ENCODE measurements at places on chromosomes 11 and 22.

GRCh38 chr22:39243439-39244135, 1.2 kb downstream of the PDGFB start:
- no peak for DNase-seq

GRCh38 chr11:46918788-46919513, 601 bp upstream of the LRP4 start:
- DNase-seq = no peak

GRCh38 chr11:12871788-12872321, 137.3 kb upstream of the RASSF10 start:
- DNase-seq = no peak

DNA sequence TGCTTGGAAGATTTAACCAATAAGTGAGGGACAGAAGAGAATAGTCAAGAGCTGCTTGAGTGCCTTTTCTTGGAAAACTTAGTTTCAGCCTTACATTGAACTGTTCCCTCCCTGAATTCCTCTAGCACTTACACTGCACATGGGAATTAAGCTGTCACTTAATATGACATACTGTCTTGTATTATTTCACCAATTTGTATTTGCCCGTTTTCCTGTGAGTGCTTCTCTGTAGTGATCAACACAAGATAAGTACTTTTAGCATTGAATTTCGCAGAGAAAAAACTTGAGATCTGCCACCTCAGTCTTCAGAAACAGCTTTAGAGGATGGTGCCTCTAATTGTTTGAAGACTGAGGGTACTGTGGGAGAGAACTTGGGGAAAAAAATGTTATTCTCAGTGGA, 3.7 kb downstream of the SPCS2 start:
- DNase-seq = no peak

DNA sequence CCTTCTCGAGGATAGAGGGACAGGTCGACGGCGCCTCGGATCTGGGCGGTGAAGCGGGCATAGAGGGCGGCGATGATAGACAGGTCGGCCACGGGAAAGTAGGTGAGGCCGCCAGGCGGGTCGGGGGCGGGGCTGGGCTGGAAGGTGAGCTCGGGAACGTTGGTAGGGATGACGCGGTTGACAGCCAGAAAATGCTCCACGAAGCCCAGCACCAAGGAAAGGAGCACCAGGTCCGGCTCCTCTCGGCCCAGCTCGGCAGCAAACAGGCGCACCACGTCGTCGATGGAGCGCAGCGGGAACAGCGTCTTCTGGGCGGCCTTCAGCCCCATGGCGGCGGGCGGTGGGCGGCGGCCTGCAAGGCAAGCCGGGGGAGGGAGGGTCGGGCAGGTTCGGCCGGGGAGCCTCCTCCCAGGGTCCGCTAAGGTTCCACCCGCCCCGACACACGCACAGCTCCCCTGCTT, 540 bp downstream of the MEN1 start:
- peak; percentile 34 for DNase-seq

- no peak for DNase-seq
Observed at GRCh38 chr11:91984033-91984584, 240.5 kb upstream of the FAT3 start.

DNA sequence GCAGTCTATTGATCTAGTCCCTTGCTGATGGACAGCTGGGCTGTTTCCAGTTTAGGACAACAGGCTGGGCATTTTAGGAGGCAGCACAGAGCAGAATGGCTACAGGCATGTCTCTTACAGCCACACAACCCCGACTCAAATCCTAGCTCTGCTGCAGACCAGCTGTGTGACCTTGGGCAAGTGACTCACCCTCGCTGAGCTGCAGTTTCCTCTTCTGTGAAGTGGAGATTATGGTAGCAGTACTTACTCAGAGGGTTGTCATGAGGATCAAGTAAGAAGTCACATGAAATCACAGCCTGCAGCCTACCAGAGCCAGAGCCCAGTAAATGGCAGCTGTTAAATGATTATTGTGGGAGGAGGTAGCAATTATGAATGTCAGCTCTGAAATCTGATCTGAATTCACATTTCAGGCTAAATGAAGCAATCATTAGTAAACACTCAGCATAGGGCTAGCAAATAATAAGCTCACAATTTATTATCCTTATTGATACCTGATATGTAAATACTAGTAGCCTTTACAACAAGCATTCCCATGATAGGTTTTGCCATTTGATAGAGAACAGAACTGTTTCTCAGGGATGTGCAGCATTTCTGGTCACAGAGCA, 58.9 kb downstream of the MYEOV start:
- DNase-seq = no peak

GRCh38 chr22:27312966-27313855, 488.3 kb downstream of the MN1 start:
- no peak for DNase-seq

- peak; percentile 60 for DNase-seq
Observed at GRCh38 chr22:45499746-45500145, 2.9 kb upstream of the FBLN1 start.

GRCh38 chr11:11420899-11421285, 67.8 kb upstream of the CSNK2A3 start:
- DNase-seq = no peak

DNA sequence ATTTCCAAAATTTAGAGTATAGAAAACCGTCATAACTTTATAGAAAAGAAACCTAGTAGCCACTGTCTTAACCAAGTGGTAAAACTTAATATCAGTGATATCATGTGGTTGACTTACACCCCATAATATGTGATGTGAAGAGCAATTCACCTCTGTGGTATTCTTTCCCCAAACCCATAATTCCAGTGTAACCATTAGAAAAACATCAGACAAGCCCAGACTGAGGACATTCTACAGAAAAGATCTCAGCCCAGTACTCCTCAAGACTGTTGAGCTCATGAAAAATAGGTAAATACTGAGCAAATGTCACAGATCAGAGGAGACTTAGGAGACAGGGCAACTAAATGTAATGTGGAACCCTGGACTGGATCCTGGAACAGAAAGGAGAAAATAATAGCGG, 134.6 kb downstream of the PGR start:
- DNase-seq = no peak

GRCh38 chr22:25694196-25694907, 47.6 kb upstream of the MYO18B start:
- DNase-seq = no peak

GRCh38 chr22:38943201-38943600, 14.2 kb upstream of the APOBEC3A start:
- DNase-seq = no peak

DNA sequence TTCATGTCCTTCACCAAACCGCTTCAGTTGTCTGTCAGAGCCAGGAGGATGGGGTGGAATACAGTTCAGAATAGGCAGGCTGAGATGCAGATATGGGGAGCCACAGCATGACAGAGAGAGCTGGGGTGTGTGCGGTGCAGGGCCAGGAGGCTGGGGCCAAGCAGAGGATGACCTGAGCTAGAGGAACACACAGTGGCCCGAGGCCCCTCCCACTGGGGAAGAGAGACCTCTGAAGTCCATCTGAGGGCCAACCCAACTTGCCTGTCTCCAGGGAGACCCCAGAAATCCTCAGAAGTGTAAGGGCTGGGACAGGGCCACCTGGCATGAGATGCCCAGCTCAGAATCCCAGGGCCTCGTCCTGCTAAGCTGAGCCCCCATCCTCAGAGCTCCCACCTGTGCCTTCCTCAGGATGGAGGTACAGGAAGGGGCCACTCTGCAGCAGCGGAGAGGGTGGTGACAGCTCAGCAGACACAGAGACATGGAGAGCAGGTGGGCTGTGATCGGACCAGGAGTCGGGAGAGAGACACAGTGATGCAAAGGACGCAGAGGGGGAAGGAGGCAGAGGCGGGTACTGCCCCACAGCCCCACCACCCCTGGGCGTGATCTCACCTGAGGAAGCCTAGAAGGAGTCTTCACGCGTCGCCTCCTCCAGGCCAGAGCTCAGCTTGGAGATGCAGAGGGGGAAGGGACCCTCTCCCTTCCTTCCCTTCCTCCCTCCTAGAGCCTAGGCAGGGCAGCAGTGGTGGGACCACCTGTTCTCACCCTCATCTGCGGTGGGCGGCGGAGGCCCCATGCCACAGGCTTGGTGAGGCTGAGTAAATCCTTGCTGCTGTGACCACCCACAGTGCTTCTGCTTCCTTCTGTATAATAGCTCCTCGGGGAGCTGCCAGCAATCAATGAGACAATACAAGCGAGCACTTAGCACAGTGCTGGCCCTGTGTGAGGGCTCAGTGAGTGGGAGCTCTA, 9.1 kb upstream of the TUB start:
- no peak for DNase-seq

DNA sequence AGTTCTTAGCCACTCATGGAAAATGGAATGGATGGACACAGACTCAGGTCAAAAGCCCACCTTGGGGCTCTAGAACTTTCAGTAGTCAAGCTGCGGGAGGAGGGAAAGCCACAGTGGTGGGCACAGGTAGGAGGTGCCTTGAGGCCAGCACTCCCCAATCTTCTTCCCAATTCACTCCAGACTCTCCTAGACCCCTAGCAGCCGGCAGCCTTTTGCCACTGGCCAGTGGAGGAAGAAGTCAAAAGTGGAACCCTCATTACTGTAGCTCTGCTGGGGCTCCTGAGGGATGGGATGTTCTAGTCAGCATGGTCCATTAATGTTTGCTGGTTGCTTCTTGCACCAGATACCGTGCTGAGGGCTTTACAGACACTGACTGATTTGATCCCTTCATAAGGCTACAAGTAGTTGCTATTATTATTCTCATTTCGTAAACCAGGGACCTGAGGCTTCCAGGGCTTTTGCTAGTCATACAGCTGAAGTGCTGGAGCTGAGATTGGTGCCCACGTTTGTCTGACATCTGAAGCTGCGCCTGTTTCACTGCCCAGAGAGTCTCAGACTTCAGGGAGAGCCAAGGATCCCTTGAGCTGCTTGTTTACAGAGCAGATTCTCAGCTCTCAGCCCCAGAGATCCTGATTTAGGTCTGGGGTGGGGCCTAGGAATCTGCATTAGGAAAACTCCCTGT, 1.1 kb downstream of the UCP3 start:
- DNase-seq = no peak

DNA sequence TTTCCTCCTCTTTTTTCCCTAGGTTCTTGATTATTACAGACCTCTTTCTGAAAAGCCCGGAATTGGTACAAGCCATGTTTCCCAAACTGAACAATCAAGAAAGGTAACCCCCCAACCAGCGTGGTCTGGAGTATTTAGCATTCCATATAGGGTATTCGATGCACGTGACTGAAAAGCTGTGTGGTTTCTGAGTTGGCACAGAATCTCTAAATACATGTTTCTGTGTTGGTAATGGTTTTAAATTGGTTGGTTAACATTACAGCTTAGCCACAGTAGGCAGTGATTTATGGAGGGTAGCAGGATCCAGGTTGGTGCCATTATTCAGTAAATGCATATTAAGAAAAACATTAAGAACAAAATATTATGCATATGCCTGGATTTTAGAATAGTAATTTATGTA, 46.8 kb downstream of the ATXN10 start:
- DNase-seq = no peak

DNA sequence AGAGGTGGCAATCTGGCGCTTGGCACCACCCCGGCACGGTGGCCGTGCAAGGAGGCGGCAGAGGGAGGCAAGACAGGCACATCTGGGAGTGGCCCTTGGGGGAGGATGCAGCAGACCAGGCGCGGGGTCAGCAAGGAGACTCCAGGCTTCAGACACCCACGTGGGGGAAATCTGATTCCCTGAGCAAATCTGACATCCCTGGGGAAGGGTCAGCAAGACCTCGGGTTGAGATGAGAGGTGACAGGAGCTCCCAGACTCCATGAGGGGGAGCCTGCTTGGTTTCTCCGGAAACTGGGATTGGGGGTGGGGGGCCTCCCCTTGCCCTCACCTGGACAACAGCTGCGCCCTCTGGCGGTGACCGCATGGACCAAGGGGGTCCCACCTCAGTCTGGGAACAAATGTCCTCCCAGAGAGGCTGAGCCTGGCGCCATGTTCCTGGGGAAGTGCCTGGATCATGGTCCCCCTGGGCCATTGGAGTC, 4.0 kb upstream of the RCOR2 start:
- peak; percentile 42 for DNase-seq

- DNase-seq = peak; percentile 53
Observed at GRCh38 chr11:926341-926916, 759 bp downstream of the AP2A2 start.

DNA sequence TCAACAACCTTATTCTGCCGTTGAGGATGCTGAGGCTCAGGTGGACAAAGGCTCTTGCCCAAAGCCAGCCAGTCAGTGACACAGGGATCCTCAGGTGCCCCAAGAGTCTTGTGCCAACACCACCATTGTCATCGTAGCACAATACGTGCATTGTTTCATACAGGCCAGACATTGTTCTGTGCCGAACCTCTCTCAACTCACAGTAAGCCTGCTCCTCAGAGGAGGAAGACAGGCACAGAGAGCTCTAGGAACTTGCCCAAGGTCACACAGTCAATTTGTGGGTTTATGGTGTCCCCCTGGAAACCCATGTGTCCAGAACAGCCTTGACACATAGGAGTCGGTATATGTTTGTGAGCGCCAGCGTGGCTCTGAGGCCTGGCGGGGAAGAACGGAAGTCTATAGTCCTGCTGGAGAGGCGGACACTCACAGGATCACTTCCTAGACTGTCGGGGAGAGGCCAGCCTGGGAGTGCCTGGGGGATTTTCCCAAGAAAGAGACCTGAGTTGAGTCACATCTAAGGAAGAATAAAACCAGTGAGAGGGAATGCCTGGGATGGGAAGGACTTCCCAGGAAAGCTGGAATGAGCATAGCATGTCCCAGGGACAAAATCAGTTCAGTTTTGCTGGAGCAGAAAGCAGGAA, 20.2 kb downstream of the LIF start:
- no peak for DNase-seq

GRCh38 chr11:68031144-68031464, 623 bp downstream of the NDUFS8 start:
- no peak for DNase-seq

DNA sequence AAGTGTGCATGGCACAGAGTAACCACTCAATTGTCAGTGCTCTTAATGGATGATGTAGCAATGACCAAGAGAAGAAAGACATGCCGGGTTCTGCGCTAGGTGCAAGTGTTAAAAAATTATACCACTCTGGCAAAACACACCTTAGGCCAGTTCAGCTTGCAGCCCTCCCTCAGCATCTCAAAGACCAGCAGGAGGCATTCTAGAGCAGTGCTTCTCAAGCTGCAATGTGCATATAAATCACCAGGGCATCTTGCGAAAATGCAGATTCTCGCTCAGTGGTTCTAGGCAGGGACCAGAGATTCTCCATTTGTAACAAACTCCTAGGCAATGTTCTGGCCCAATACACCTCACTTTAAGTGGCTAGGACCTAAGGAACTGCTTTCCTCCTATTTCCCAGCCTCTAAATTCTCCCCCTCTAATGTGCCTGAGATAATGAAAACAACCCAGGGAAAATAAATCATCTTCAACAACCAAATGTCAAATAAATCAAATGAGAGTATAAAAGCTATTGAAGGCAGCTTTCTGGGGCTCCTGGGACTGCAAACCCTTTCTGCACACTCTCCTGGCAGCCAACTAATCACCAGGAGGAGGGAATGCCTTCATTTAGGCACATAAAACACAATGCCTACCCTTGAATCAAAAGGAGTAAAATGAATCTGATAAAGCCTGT, 337.2 kb upstream of the API5 start:
- DNase-seq = no peak

DNA sequence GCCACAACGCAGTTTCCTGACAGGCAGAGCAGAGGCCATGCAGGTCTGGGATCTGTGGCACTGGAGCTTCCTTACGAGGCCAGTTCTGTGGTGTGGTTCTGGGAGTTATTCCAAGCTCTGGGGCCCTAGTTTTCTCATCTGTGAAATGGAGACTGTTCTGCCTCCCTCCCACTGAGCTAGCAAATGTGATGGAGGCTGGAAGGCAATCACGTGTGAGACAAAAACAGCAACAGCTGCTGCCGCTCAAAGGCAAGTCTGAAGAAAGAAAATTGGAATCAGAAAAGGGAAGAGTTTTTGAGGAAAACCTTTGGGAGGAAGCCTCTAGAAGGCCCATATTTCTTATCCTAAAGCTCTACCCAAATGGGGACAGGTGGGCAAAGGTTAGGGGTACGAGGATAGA, 8.3 kb upstream of the RIC3 start:
- DNase-seq = peak; percentile 58

All from lung (tissue), 17 donors.